ENCODE measurements at places on chromosomes 3 and 15.

DNA sequence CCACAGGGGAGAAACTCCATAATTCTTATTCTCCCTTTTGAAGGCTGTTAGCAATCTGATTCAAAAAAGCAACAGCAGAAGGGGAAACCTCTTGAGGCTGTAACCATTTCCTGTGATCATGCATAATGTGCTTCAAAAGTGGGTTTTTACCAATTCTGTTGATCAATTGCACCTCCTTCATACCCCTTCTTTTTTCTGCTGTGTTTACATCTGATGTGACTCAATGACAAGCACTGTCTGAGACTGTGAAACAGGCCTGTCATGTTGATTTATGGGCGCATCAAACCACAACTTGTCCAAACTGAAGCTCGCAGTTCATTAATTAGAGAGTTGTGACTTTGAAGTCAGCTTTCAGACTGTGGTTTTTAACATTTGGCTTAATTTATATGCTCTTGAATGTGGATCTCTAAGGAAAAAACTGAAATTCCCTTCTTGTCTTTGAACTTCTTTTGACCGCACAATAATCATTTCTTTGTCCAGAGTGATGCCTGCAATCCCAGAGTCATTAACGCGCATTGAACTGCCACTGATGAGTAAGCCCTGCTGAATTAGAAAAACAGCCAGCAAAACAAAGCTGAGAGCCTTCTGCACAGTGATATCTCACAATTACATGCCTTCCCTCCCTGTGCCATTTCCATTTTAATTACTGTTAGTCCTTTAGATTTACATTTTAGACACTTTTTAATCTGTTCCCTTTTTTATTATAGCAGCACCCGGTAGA, 532.8 kb downstream of the FOXP1 start:
- DNase-seq: no peak

DNA sequence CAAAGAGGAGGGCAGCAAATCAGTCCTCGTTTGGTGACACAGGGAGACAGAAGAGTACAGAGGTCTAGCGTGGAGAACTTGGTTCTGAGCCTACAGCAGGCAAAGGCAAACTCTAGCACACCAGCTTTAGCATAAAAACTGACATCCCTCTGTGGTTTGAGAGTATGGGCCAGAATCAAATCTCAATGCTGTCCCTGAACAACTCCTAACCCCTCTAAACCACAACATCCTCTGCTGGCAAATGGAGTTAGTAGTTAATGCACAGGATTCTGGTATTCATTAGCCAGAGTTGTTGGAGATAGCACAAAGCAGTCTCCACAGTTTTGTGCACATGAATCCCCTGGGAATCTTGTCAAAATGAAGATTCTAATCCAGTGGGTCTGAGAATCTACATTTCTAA, 315.8 kb downstream of the NTRK3 start:
- DNase-seq: no peak

DNA sequence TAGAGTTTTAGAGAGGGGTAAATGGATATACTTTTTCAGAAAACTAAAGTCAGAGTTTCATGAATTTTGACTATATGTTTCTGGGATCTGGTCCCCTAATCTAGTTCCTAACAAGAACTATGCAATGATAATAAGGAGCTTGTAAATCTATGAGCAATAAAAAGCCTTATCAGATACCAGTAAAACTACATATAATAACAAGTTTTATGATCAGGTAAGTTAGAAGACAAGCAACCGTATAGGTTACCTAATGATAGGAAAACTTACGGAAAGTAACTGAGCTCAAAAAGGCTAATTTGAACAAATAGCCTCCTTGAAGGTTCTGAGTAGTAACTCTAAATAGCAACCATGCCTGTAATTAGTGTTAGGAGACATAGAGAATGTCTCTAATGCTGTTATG, 21.0 kb downstream of the MIX23 start:
- DNase-seq: no peak

GRCh38 chr3:3666664-3667063, 132.6 kb upstream of the LRRN1 start:
- no peak for DNase-seq
